Foreskin keratinocyte (primary cell): ENCODE measurements at places on chromosomes 11 and 22. TPM values are rescaled to one million over a fixed set of nuclear protein-coding genes. Genes with fewer than 3 reads are reported as not detected.

The OR6T1 gene
- total RNA-seq, result not detected in 2 replicates

The SLC16A8 gene
- 0.24 TPM in 1 of 2 replicates, not detected in the other for total RNA-seq

The IGLL1 gene
- total RNA-seq, result not detected in 2 replicates

The MS4A6E gene
- total RNA-seq, result not detected in 2 replicates

The PANX3 gene
- not detected in 2 replicates for total RNA-seq

The TMPRSS13 gene
- total RNA-seq, result 0.07 and 0.17 TPM in 2 replicates
